ENCODE measurements at places on chromosomes 6 and 20.

DNA sequence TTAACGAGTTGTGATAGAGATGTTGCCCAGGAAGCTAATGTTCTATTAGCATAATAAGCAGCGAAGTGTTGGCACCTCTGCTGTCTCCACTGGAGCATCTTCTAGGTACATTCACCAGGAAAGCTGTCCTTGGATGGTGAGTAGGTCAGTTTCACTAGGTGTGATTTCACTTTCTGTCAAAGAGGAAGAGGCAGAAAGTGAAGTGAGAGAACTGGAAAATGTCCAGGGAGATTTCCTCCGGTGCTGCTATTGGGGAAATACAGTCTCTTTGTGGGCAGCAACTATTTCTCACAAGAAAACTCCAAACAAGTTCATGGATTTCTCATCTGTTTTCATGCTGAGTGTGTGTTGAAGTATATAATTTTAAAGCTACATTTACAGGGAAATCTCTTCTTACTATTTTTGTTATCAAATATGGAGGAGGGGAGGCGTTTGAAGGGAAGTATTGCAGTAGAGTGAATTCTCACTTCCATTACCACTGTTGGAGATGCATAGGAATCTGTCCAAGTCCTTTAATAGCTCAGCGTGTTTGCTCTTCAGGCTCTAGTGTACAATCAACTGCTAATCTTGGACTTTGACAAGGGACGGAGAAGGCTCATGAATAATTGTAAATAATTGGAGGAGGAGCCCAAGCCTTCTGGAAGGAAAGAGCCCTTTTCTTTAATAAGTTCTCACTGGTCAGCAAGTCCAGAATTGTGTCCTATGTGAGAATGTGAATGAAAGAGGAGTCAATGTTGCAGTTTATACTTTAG, 16.1 kb upstream of the TSBP1 start:
- no peak for DNase-seq

GRCh38 chr6:150238336-150238741, 95.5 kb downstream of the PPP1R14C start:
- DNase-seq = no peak

- no peak for DNase-seq
Observed at GRCh38 chr6:149052350-149053106, 265.0 kb upstream of the TAB2 start.

- no peak for DNase-seq
Observed at GRCh38 chr6:98980819-98981218, 33.1 kb upstream of the FBXL4 start.

- no peak for DNase-seq
Observed at GRCh38 chr20:17525650-17526049, 5.5 kb downstream of the BFSP1 start.

- DNase-seq = no peak
Observed at GRCh38 chr6:21605166-21605565, 11.6 kb downstream of the SOX4 start.

DNA sequence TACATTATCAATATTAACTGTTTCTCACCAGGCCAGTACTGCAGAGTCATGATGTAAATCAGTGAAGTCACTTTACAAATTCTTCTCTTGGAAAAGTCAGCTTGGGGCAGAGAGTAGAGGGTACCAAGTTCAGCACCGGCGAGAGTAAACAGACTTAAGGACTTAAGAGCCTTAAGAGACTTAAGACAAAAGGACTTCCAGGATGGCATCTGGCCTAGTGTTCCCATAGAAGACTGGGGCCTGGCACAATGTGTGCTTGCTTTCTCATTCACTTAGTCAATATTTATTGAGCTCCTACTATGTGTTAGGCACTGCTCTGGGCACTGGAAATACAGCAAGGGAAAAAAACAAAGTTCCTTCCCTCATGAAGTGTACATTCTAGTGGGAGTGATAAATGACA, 1.4 kb upstream of the SNPH start:
- DNase-seq = no peak

DNA sequence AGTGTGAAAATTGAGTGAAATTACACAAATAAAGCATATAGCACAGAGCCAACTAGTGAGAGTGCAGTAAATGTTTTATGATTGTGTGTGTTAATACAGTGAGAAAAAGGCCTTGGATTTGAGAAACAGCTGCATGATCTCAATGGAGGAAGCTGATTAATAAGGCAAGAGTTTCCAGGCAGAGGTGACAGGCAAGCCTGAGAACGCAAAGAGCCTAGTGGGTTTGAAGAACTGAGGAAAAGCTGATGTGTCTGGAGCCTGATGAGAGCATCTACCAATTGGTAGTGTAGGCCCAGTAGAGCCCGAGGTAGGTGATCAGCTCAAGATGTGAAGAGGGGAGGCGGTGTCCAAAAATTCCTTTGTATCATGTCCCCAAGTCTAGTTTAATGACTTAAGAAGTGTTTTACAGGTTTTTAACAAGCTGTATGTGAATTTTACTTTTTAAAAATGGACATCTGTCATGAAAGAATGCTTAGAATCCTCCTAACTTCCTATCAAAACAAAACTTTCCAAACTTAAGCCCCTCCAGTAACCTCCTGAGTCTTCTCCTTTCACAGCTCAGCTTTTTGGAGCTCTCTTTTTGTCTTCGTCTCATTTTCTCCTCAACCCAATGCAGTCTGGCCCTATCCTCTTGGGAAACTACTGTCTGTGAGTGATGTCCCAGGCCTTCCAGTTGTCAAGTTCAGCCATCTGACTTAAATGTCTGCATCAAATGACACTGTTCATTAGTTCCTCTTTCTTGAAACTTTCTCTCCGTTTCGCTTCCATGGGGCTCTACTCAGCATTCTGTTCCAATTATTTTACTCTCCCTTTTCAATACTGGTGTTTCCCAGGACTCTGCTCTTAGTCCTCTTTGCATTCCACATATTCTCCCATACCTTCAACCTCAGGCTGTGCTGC, 1.2 kb downstream of the CDC40 start:
- peak; percentile 7 for DNase-seq

DNA sequence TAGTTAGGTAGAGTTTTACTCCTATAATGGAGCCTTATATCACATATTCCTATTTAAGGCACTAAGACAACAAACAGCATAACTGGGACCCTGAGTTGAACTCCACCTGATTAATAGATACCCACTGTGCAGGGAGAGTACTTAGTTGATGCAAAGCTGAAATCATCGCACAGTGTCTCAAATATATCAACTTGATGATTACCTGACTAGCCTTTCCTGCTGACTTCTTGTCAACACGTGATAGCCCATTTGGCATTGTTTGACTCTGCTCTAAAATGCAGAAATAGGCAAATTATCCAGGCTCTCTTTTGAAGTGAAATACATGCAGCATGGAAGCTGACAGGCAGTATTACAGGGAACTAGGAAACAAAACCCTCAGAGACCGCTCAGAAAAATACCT, 154.6 kb upstream of the HDAC2 start:
- no peak for DNase-seq

DNA sequence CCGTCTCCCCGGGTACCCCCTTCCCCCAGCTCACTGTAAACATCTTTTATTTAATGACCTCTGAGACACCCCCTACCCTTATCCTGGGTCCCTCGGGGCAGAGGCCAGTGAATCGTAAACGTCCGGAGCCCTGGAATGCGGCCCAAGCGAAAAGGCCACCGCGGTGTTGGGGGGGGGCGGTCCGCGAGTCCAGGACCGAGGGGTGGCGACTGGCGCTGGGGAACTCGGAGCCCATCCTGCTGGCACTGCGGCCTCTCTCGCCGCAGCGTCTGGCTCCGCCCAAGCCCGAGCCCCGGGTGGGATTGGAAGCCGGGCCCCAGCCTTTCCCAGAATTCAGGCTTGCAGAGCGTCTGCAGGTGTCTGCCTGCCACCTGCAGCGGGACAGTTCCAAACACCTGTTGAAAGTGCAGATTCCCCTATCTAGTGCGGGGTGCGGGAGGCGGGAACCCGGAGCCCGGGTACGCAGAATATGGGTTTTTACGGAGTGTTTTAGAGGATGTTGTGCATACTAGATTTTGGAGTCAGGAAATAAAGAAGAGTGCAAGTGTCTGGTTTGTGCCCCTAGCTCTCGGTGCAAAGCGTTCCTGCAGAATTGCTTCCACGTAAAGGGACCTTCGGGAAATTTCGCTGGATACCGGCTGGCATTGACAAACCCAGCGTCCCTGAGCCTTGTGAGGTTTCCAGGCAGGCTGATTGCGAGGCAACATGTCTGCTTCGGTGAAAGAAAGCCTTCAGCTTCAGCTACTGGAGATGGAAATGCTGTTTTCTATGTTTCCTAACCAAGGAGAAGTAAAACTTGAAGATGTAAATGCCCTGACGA, 800 bp downstream of the RWDD2A start:
- no peak for DNase-seq

- DNase-seq = no peak
Observed at GRCh38 chr20:62599216-62600110, 42.8 kb upstream of the SLCO4A1 start.

- no peak for DNase-seq
Observed at GRCh38 chr6:154738551-154738961, 5.3 kb downstream of the SCAF8 start.

GRCh38 chr6:39402239-39402751, 79.8 kb upstream of the KCNK16 start:
- DNase-seq = no peak

GRCh38 chr6:114194362-114195026, 148.3 kb downstream of the HS3ST5 start:
- no peak for DNase-seq

- DNase-seq = peak; percentile 66
Observed at GRCh38 chr6:169724494-169725124, at the start of gene PHF10. Gene PHF10 (minus strand): TSS chr6:169724500. CDS start chr6:169723931, 569 bp downstream.

DNA sequence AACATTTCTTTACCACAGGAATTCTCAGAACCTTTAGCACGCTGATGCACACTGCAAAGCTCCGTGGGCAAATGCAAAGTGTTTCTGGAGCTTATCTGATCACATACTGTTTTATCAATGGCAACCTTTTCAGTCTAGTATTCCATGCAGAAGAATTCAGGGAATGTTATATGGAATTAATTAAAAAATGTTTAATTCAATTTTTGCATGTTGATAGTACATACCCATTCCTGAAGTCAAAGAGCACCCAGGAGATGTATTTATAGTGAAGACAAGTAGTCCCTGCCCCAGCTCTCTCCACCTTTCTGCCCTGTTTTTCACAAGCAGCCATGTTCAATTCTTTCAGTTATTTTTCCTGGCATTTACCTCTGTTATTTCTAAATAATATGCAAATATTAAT, 55.2 kb downstream of the DTNBP1 start:
- no peak for DNase-seq

GRCh38 chr6:10662742-10663141, 31.7 kb downstream of the C6orf52 start:
- no peak for DNase-seq

DNA sequence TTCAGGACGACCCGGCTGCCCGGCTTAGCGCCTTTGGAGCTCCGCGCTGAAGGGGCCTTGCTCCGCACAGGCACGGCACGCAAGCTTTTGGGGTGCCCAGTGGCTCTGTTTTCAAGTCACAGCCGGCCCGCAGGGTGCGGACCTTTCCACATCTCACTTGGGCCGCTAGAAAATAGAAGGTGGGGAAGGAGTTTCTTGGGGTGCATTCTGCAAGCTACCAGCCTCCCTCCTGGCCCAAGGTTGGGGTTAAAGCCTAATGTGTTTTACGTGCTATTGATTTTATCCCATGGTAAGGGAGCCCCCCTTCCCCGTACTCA, 561 bp downstream of the KAT14 start:
- DNase-seq = no peak

- DNase-seq = no peak
Observed at GRCh38 chr20:33313686-33314314, 30.8 kb downstream of the BPIFB1 start.

DNA sequence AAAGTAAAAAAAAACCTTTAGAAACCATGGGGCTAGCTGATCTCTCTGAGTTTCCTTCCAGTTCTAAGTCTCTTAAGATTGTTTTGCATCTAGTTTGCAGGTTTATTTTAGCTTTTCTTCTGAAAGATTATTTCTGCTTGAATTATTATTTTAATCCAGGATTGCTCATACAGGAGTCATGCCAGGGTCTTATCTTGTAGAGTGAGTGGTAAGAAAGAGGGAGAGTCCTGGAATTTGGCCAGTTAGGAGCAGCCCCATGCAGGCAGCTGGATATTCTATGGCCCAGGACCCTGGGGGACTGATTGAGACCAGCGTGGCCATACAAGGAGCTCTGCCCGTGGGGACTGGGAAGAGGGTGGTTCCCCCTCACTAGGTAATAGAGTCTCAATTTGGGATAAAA, 178.9 kb upstream of the HEY2 start:
- no peak for DNase-seq

- no peak for DNase-seq
Observed at GRCh38 chr6:110422444-110422822, 7.1 kb upstream of the DDO start.

- DNase-seq = no peak
Observed at GRCh38 chr6:148325316-148326068, 17.1 kb upstream of the SASH1 start.

DNA sequence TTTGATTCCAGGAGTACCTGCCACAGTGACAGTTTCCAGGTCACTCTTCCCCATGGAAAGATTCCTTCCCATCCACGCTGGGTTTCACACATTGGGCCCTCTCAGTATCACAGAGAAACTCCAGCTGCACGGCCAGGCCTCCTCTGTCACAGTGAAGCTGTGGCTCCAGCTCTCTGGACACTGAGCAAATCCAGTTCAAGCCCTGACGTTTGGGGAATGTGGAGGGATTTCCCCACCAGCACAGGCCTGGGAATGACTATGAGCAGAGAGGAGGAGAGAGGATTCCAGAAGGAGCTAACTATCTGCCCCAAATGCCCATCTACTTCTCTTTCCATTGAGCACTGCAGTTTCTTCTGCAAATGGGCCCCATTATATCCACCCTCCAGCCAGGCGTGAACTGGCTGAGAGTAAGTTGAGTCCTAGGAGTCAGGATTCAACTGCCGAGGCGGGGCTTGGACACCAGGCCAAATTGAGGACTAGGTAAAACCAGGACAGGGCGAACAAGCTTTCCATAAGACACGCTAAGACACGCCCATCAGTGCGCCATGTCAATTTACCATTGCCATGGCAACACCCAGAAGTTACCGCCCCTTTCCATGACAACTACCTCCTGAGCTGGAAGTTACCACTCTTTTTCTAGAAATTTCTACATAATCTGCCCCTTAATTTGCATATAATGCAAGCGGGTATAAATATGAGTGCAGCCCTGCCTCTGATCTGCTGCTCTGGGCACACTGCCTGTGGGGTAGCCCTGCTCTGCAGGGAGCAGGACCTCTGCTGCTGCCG, 9.2 kb upstream of the BNIP5 start:
- DNase-seq = no peak

GRCh38 chr6:91970700-91971099, 1383.8 kb upstream of the MAP3K7 start:
- no peak for DNase-seq

Measured in T-helper 2 cell treated with Interferon-gamma antibody and Interleukin-4, amounts not matched to agents 5 μg/mL and 100 μg/mL, for 36 hours (primary cell).